ENCODE measurements at places on chromosomes 4 and X. TPM values are rescaled to one million over a fixed set of nuclear protein-coding genes. Genes with fewer than 3 reads are reported as not detected.

Gene DUX4
- total RNA-seq: not detected

Gene YIPF6
- total RNA-seq: 17.5 TPM

Gene PPP4R3C
- not detected for total RNA-seq

Gene UCP1
- not detected for total RNA-seq

Gene FHIP1A
- total RNA-seq: under 0.01 TPM

Gene CCDC149
- total RNA-seq: 11.6 TPM

Gene SSX4
- not detected for total RNA-seq

Gene RHOH
- not detected for total RNA-seq

Gene AMOT
- 2.4 TPM for total RNA-seq

Gene NR3C2
- 3.2 TPM for total RNA-seq

Gene ADAMTS3
- total RNA-seq: 2.3 TPM

Gene ATP8A1
- 27.2 TPM for total RNA-seq

Gene REPS2
- total RNA-seq: 1.7 TPM

Gene ADH1B
- 0.47 TPM for total RNA-seq
